ENCODE measurements at places on chromosomes 4 and X.

DNA sequence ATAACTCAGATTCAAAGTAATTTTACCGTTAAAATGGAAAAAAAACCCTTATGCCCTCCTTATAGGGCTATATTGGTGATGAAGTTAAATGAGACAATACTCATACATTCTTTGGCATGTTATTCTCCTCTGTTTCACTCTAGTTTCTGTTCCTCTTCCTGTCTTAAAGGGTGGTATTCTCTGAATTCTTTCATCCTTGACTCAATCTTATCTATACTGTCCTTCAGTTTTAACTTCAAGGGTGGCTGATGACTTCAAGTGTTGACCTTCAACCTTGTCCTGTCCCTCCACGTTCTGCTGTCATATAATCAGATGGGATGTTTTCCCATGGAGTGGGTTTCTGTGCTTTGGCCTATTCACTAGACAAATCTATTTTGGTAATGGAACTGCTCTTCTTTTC is 44.0 kb downstream of the ZNF518B start:
- no peak for DNase-seq

GRCh38 chr4:58149404-58150085 is 1039.4 kb upstream of the IGFBP7 start:
- DNase-seq = no peak

DNA sequence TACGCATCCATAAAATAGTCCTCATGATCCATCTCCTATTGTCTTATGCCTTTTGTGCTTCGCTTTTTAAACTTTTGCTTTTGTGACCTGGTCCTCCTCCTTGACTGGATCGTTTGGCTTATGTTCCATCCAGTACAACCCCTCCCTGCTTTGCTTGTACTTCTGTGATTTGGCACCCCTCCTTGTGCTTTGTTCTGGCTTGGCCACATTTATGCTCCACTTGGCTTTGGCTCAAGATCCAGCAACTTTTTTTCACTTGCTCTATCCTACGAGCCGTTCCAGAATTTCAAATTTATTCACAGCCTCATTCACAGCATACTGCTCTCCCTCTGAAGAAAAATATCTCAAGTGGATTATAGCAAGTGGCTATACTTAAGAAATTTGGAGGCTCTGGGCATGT is 28.0 kb upstream of the GLRA2 start:
- DNase-seq = no peak

- DNase-seq = no peak
Observed at GRCh38 chrX:37686996-37687395, 1.4 kb downstream of the XK start.

DNA sequence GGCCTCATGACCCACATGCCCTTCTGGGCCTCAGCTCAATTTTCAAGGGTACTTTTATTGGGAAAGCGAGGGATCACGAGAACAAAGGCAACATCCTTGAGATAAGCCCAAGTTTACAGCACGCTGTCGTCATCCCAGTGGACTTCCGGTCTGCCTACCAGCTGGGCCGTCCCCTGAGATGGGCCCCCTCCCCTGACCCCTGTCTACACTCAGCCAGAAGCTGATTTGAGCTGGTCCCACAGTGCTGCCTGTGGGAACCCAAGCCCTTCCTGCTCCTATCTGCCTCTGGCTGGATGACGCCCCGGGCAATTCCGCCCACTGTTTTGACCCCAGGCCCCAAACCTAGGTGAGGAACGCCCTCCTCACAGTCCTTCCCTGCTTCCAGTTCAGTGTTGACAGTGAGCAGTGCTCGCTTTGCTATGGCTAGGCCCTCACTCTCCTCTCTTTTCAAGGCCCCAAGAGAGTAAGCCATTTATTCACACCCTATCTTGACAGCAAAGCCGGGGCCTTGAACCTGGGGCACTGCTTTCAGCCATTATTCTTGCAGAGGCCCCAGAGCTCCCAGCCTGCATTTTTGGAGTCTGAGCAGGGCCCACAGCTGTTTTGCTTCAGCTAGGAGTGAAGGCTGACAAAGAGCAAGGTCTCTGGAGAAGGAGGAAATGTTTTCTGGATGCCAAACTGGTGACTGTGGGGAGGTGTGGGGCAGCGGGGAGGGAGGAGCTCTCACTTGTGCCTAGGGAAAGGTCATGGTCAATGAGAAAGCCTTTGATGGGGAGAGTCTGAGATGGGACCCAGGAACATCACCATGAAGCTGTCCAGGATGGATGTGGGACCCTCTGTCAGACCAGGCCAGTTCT is 164.6 kb upstream of the BCOR start:
- no peak for DNase-seq

DNA sequence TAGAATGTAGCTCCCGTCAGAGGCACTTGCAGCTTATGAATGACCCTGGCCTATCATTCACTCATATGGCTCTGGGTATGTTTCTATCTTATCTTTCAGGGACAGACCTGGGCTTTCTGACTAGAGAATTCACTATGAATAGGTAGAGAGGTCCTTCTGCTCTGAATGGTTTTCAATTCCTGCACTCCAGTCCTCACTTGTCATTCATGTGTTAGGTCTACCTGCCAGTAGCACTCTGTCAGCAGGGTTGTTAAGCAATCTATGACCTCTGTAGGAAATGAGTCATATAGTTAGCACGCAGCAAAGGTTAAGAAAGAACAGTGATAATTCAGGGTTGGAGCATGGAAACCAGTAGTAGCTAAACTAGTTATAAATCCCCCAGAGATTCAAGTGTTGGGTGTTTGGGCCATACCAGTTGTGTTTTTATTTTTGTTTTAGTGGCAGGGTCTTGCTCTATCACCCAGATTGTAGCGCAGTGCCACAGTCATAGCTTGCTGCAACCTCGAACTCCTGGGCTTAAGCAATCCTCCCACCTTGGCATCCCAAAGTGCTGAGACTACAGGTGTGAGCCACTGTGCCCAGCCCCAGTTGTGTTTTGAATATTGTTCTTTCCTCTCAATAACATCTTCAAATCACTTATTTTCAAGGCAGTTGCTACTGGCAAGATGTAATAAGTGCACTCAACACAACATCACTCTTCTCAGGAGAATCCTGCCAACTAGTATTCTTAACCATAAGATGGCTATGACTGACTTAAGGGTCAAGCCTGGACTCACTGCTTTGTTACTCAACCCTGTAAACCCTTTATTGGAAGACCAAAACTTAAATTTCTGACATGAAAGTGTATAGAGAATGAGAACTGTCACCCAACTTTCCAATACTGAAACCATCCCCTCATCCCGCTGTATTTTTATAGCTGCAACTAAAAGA is 25.1 kb downstream of the ARL13A start:
- no peak for DNase-seq

DNA sequence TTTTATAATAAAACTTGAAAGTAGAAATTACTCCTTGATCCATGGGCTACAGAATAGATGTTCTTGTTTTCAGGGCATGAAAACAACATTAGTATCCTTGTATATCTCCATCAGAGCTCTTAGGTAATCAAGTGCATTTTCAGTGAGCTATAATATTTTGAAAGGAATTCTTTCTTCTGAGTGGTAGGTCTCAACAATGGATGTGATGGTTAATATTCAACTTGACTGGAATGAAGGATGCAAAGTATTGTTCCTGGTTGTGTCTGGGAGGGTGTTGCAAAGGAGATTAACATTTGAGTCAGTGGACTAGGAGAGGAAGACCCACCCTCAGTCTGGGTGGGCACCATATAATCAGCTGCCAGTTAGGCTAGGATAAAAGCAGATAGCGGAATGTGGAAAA is 100.1 kb downstream of the LCORL start:
- no peak for DNase-seq

- no peak for DNase-seq
Observed at GRCh38 chrX:107563824-107564223, 64.5 kb upstream of the PRPS1 start.

DNA sequence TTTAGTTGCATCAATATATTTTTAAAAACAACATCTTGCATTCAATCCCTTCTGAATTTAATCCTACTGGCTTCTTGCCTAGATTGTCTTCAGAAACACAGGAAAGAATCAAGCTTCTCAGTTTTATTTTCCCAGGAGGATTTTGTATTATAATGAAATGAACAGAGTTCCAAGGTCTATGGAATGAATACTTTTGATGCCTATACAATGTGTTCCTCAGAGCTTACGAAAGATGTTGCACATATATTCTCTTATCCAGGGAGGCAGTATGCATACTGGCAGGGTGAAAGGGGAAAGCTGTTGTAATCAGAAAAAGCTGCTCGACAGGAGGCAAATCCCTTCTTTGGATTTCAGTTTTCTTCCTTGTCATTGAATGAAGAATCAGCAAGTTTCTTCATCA is 8.8 kb downstream of the TMPRSS11D start:
- no peak for DNase-seq

GRCh38 chrX:77899081-77899828 is at the start of gene COX7B:
COX7B (plus strand) TSS chrX:77899468; CDS start chrX:77899554, 86 bp downstream.
- DNase-seq = peak; percentile 48

DNA sequence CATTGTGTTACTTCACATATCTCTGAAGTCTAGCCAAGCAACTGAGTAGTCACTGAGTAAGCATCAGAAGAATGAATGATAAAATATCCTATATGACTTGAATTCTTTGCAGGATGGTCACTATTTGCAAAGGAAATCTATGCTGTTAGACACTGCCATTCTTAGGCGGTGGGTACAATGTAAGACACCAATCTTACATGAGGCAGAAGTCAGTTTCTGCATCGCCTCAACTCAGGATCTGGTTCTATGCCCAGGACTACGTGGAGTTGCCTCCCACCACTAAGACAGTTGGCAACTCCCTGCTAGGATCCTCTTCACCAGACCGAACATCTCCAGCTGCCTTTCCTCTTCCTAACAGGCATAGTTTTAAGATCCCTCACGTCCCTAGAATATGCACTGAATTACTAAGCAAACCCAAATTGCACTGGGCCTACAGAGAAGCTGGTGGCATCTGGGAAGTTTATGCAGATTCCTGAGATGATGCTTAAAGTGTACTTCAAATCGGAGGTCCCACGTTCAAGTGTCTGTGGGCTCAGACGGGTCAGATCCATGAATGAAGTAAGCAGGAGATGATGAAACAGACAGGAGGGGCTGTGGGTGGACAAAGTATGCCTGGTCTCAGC is 45.6 kb downstream of the SEL1L3 start:
- no peak for DNase-seq

- DNase-seq = no peak
Observed at GRCh38 chr4:85486425-85487086, 11.6 kb downstream of the ARHGAP24 start.

DNA sequence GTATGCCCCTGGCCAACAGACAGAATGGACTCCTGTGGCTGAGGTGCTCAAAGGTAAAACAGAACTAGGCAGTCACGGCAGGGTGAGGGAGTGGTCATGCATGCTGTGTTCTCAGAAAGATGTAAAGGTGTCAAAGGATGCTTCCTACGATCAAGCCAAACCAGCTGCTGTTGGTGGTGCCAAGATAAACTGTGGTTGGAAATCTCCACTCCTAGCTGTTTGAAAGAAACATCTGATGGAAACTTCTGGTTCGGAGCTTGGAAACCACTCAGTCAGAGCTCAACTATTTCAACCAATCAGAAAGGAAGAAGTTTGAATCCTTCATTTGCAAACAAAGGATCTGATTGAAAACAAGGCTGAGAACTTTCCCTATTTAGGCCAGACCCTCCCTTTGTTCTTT is 68.5 kb upstream of the DDX60 start:
- DNase-seq = no peak

DNA sequence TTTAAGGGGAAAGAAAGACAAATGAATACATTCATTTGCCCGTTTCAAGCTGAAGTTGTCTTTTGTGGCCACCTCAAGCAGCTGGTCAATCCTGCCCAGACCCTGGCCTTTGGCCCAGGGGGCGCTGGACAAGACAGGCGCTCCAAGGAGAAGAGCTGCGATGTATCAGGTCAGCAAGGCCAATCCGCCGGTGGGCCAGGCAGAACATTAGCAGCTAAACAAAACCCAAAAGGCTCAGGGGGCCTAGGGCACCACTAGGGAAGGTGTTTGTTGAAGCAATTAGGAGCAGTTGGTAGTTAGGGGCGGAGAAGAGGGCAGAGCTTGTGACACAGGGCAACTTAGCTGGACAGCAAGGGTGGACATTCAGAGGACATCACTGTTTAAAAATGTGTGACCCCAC is 60.8 kb upstream of the TMEM33 start:
- DNase-seq = no peak

DNA sequence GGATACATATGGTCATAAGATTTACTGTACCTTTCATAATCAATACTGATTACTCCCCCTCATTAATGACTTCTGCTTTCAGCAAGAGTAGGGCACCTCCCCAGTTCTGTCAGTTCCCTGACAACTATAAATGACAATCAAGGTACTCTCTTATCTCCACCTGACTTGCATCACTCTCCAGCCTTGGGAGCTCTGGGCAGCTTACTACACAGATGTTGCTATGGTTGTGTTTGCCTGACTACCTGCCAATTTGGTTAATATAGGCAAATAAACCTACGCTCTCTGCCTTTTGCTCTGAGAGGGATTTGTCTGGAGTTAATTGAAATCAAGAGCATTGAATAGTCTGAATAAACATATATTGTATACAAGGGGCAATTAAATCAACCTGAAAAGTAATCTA is 22.8 kb upstream of the MAP7D3 start:
- DNase-seq = no peak

- DNase-seq = no peak
Observed at GRCh38 chr4:1411436-1412375, 5.5 kb upstream of the NKX1-1 start.

- no peak for DNase-seq
Observed at GRCh38 chrX:32501606-32502005, 709.7 kb downstream of the DMD start.

- DNase-seq = peak; percentile 14
Observed at GRCh38 chrX:44874420-44875184, 1.6 kb downstream of the KDM6A start.

GRCh38 chr4:1417522-1418390 is 11.5 kb upstream of the NKX1-1 start:
- DNase-seq = no peak

GRCh38 chr4:148004228-148004857 is 272.5 kb downstream of the ARHGAP10 start:
- DNase-seq = no peak

DNA sequence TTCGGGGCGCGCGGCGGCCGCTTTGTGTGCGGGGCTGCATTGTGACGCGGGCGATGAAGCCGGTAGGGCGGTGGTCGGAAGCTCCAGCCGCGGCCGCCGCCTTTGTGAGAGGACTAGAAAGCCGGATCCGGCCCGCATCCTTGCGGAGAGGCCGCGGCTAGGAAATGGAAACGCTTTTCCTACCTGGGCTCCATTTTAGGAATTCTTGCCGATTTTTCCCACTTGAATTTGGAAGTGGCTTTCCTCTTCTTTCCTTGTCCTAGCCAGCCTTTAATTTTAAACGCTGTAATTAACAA is 708 bp downstream of the TMSB4X start:
- no peak for DNase-seq

DNA sequence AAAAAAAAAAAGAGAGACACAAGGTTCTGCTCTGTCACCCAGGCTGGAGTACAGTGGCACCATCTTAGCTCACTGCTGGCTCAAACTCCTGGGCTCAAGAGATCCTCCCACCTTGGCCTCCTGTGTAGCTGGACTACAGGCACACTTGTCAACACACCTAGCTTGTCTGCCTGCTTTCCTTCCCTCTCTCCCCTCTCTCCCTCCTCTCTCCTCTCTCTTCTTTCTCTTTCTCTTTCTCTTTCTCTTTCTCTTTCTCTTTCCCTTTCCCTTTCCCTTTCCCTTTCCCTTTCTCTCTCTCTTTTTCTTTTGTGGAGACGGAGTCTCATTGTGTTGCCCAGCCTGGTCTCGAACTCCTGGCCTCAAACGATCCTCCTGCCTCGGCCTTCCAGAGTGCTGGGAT is 132.1 kb downstream of the DIPK2B start:
- no peak for DNase-seq

GRCh38 chrX:111402344-111402743 is 9.6 kb downstream of the DCX start:
- DNase-seq = no peak

Data from stimulated activated CD4-positive, alpha-beta T cell treated with anti-CD3 and anti-CD28 coated beads, Interleukin-15, amount 100 ng/mL, for 48 hours (primary cell).